Fibroblast of mammary gland (primary cell): ENCODE measurements at places on chromosomes 5 and 9.

GRCh38 chr5:40653221-40654022 is 26.3 kb upstream of the PTGER4 start:
- no peak for DNase-seq

GRCh38 chr5:6868171-6868570 is 154.9 kb downstream of the TENT4A start:
- DNase-seq = no peak

DNA sequence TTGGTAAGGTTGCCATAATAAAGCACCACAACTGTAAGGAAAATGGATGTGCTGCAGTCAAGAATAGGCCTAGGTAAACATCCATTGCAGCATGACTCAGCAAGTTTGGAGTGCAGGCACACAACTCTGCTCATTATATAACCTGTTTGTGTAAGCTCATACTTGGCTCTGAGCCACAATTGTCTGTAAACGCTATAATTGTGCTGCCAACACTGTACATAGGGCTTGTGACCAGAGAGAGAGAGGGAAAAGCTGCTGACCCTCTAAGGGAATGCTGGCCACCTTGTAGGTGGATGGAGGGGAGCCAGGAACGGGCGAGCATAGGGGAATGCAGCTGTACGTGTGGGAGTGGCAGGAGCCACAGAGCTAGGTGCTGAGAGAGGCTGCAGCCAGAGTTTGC is 2186.5 kb upstream of the ACO1 start:
- DNase-seq = peak; percentile 1

GRCh38 chr9:131349522-131349880 is 44.4 kb upstream of the PRRC2B start:
- no peak for DNase-seq

GRCh38 chr5:134020188-134020587 is 15.4 kb upstream of the VDAC1 start:
- no peak for DNase-seq

- DNase-seq = peak; percentile 43
These were observed 6.7 kb upstream of the BRINP1 start for GRCh38 chr9:119375892-119376291.

DNA sequence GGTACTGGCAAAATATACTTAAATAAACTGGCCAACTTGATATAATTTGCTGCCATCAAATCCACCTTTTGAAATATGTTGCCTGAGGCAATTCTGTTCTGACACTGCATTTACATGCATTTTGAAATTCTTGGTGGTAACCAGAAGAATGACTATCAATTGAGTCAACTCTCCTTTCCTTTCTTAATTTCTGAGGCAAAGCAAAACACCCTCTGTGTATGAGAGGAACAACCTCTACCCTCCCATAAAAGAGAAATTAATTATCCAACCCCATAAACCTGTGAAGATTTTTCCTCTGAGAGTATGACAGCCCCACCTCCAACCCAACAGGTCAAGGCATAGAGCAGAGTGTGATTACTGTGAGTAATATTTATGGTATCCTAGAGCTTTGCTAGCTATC is 286.8 kb downstream of the NR2F1-AS1 start:
- DNase-seq = peak; percentile 44

DNA sequence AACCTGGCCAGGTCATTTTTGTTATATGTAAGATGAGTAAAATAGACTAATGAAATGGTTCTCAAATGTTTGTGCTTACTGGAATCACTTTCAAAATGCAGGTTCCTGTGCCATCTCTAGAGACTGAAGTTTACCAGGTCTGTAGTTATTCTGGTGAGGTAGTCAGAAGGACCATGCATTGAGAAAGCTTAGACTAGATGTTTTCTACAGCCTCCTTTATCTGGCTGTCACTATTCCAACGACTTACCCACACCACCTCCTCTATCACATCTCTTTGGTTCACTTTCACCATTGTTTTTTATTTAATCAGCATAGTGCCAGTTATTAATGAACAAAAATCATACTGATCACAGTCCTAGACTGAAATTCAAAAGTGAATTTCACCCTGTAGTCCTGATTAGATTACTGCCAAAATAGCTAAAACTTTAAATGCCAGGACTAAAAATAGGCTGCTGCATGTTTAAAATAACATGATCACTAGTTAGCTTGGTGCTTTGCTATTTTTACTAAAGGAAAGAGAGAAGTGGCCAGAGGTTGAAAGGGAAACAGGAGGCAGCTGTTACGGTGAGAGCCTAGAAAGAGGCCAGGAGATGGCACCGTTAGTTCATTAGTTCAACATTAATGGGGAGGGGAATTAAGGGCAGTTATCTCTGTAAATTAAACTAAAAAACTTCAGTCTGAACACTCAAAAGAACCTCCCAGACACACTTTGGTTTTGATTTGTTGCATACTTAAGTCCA is 13.9 kb upstream of the FNIP1 start:
- DNase-seq = peak; percentile 25

DNA sequence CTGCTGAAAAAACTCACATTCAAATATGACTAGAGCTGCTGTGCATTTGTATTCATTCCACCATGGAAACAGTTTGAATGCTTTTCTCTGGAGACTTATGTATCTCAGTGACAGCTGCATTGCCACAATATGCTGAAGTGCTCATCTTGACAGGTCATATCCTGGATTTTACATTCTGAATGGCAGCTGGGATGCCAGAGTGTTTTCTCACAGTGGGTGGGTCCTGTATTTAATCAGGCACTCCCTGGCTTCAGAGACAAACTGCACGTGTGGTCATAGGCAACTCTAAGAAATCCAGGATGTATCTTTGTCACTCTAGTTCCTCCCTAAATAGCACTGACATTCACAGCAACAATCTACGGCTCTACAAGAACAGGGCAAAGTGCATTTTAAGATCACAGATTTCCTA is 75.6 kb downstream of the ST8SIA4 start:
- peak; percentile 5 for DNase-seq

DNA sequence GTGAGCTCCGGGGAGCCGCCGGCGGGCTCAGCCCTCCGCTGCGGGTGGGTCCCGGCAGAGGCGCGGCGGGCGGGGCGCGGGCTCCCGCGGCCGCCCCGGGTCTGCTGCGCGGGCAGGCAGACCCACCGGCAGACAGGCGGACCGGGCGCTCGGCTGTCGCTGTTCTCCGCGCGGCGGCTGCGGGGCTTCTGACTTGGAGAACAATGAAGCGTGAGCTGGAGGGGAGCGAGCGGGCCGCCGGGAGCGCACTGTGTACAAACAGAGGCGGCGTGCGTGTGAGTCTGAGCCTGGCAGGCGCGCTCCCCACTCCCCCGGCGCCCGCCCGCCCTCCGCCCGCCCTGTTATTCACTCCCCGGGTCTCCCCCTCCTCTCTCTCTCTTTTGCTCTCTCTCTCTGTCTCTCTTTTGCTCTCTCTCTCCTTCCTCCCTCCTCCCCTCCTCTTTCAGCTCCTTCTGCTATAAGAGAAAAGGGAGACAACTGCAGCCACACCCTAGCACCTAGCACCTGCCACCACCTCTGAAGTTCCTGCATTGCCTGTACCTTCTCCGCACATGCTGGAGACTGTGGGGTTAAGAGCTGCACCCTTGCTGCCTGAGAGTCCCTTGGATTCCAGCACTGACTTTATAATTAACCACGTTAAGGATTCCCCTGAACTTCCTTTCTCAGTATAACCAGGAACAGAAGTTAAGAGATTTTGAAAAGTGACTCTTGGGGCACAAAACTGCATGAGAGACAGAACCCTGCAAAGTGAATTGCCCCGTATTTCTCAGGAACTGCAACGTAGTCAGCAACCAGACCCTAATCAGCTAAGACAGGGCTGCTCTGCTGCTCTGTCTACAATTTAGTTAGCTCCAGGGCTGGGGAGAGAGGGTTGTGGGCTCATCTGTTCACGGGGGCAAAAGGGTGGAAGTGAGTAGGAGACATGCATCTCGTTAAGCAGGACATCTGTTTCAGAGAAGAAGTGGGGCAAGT is at the start of gene EDIL3:
EDIL3 (minus strand) TSS at position 277 of the 972 bp plus-strand sequence. CDS start 506 bp downstream, outside the sequence.
- DNase-seq = peak; percentile 28

DNA sequence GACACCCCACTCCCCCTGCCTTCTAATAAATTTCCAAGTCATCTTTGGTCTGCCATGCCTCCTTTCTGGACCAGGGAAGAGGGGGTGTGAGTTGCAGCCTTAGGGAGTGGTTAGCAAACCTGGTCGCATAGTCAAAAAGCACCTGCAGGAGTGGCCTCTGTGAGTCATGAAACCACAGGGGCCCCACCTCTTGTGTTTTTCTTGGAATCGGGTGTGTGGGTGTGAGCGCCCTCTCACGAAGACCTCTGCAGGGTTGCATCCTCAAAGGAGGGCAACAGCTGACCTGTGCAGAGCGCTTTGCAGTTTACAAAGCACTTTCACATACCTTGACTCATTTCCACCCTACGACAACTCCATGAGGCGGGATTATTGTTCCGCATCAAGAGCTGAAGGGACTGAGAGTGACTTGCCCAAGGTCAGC is 36.8 kb upstream of the TEX48 start:
- no peak for DNase-seq

GRCh38 chr9:129009584-129010141 is 18.5 kb downstream of the SH3GLB2 start:
- DNase-seq = no peak

DNA sequence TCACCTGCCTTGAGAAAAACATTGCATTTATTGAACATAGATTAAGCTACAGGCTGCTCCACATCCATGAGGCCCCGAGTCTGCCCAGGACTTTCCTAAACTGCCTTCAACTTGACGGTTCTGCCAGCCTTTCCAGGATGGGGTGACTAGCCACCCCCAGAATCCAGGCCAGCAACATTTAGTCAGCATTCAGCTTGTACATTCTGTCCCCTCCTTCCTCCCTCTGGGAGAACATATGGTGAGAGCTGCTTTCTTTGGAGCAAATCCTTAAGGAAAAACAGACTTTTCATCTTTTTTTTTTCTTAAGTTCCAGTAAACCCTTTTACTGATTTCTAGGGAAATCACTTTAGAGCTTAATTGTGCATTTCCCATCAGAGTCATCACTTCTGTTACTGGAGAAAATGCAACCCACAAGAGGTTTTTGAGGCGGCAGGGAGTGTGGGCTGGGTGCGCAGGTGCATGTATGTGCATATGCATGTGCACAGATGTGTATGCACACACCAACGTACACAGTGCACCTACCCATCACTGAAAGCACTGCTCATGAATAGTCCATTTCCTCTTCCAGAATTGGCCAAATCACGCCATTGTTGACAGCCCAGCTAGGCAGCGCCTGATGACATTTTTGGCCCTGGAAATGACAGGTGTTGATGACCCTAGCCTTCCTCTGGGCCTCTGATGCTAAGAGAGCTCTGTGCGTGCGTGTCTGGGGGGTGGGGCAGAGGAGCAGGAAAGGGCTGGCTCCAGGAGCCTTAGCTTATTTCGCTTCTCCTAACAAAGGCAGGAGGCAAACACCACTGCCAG is 145.6 kb downstream of the HSD17B3 start:
- peak; percentile 88 for DNase-seq

DNA sequence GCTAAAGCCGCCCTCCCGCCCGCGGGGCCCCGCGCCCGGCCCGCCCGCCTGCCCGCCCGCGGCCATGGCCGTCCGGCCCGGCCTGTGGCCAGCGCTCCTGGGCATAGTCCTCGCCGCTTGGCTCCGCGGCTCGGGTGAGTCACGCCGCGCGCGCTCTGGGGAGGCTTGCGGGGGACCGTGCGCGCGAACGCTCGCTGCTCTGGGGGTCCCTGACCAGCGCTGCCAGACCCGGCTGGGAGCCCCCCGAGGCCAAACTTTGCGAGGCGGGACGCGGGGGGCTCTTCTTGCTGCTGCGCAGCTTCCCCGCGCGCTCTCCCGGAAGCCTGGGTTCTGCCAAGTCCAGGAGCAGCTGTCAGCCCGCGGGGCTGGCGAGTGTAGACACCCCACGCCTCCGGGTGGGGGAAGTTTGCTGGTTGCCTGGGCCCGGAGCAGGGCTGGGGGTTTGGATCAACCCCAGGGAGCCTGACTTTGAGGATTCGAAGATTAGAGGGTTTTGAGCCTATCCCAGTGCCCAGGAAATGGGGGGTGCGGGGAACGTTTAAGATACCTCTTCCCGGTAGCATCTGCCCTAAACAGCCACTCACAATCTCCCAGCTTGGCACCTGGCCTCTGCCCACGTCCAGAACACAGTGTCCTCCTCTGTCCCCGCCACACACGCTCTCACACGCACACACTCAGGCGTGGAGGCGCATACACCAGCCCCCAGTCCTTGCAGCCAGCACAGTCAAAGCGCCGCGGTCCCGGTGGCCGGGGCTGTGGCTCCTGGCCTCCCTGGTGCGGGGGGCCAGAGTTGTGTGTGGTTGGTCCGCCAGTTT is 535 bp downstream of the UNC5A start:
- no peak for DNase-seq

GRCh38 chr5:63131626-63132285 is 553.1 kb downstream of the LRRC70 start:
- DNase-seq = peak; percentile 91

GRCh38 chr9:2420543-2420942 is 201.0 kb upstream of the VLDLR start:
- no peak for DNase-seq

- DNase-seq = peak; percentile 71
These were observed 31.5 kb downstream of the CLINT1 start for GRCh38 chr5:157827423-157827822.

DNA sequence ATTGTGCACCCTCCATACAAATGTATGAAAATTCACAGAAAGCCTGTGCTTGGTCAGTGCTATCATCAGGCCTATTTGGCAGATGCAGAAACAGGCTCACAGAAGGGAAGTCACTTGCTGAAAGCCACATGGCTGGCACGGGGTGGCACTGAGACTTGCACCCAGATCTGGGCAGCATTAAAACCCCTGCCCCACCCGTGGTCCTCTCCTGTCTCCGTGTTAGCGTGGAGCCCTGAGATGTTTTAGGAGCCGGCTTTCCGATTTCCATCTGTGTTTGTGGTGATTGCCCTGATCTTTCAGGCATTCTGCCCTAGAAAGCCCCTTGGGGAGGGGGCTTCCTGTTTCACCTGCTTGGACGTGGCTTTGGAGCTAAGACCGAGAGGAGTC is 102.2 kb upstream of the IER5L start:
- DNase-seq = no peak

GRCh38 chr9:107488375-107489143 is 1.0 kb downstream of the KLF4 start:
- peak; percentile 73 for DNase-seq

- peak; percentile 33 for DNase-seq
These were observed 131.0 kb upstream of the CCNG1 start for GRCh38 chr5:163306421-163306820.
